Activated naive CD4-positive, alpha-beta T cell treated with anti-CD3 and anti-CD28 coated beads, Interleukin-2, amount 50 U/mL, for 16 hours (primary cell): ENCODE measurements at places on chromosomes 5 and 9.

DNA sequence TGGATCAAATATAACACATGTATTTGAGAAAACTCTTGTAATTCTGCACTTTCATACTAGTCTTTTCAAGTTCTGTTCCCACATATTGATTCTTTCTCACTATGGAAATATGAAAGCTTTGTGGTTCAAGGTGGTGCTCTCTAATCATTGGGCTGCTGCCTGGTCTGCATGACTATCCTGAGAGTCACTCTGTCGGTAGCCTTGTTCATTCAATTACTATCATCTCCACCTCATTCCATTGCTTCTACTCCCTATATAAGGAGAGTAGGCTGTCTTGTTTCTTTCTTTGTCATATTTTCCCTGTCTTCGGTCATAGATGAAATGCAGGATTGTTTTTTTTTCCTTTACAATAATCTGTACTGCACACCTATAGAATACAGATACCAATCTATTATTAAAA lies 341.4 kb upstream of the ACTBL2 start:
- no peak for DNase-seq

DNA sequence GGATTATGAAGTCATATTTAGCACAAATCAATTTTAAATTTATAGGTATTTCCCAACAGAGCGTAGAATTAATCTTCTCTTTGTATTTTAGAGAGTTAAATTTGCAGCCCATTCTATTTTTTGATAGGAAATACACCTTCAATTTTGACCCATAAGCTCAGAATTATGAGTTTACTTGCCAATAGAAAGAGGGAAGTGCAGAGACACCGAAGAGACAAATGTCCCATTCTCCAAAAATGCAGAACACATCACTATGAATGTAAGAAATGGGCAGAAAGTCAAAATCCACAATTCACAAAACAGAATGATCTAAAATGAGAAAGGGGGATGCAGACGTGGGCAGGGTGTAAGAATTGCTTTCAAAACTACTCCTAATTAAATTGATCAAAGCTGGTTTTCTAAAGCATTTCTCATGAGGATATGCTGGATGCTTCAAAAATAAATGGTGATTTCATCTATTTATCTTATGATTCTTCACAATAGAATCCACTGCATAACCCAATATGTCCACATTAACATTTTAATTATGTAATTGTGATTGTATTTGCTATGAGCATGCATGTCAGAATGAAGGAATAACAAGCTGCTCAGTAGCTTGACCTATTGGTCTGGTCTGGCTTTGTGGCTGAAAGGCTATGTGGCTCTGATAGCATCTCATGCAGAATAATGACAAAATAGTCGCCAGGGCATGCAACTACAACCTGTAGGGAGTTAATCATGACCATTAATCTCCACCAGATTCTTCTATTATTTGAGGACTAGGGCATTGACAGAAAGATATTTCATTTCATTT lies 550.1 kb upstream of the CDH18 start:
- no peak for DNase-seq

GRCh38 chr5:165527577-165527976 lies 2022.2 kb downstream of the MAT2B start:
- no peak for DNase-seq

- DNase-seq: no peak
These were observed 19.1 kb downstream of the PTGS1 start for GRCh38 chr9:122389799-122390481.

DNA sequence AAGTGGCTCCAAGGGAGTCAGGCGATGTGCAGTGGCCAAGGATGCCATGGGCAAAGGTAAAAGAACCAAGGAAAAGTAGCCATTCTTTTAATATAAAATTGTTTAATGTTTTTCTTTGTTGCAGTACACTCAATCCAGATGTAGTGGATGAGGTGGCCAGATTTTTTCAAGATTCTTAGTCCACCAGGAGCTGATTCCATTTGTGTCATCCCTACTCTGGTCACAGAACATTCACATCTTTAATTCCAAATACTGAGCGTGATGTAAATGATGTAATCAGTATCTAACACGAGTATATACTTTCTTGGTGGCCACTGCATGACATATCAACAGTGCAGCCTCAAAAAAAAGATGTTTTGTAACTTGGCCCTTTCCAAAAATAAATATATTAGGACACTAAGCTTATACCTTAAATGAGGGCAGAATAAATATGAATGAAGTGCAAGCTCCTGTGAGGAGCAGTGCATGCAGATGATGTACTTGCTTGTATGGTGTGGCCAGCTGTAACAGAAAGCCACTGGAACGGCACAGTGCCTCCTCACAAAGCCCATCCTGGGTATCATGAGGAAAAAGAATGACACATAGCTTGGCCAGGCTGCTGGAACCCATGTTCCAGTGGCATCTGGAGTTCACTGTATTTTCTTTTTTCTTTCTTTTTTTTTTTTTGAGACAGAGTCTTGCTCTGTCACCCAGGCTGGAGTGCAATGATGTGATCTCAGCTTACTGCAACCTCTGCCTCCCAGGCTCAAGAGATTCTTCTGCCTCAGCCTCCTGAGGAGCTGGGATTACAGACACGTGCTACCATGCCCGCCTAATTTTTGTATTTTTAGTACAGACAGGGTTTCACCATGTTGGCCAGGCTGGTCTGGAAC lies 6.5 kb upstream of the SPATA24 start:
- no peak for DNase-seq

DNA sequence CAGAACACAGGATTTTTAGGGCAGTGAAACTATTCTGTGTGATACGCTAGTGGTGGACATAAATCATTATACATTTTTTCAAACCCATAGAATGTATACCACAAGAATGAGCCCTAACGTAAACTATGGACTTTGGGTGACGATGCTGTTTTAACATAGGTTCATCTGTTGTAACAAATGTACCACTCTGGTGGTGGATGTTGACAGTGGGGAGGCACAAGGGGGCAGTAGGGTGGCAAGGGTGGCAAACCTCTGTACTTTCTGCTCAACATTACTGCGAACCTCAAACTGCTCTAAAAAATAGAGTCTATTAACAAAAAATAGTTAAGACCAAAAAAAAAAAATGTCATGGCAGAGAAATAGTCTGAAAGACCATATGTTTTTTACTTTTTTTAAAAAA lies 9.1 kb upstream of the MVB12B start:
- DNase-seq: peak; percentile 39

GRCh38 chr9:126523611-126524111 lies 90.1 kb upstream of the LMX1B start:
- no peak for DNase-seq

- DNase-seq: no peak
These were observed 58.0 kb upstream of the PDE8B start for GRCh38 chr5:77152441-77152840.

- no peak for DNase-seq
These were observed 611.2 kb downstream of the KIF4B start for GRCh38 chr5:155624597-155625241.

- no peak for DNase-seq
These were observed 207.7 kb downstream of the PDE4D start for GRCh38 chr5:59685793-59686192.

DNA sequence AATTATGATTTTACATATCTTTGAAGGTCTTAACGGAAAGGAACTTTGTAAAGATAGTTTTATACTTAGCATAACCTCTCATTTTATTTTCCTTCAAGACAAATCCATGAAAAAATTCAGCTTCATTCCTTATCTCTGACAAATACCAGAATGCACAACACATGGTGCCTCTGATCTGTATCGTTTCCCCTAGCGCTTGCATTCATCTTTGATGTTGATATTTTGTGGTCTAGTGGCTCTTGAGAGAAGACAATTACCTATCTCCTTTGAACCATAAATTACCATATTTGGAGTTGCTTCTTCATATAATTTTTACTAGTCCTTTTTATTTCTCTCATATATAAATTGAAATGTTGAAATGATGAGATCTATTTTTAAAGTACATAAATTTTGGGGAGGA lies 551.3 kb downstream of the PDE4D start:
- no peak for DNase-seq

DNA sequence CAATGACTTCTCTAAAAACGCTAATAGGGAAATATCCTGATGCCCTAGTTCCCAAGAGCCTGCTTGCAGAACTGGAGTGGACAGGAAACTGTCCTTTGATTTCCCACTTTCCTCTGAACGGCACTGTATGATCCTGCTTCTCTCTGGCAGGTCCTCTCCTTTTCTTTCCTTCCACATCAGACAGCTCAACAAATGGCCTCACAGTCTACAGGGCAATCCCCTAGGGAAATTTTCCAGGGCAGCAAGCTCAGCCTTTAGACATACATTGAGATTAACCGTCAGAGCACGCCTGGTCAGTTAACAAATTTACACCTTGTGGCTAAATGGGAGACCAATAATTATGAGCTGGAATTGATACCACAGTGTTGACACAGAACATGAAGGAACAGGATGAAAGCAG lies 164.9 kb downstream of the SLC24A2 start:
- DNase-seq: no peak

GRCh38 chr5:458547-459353 lies 15.8 kb downstream of the EXOC3 start:
- peak; percentile 78 for DNase-seq

- no peak for DNase-seq
These were observed 227.2 kb downstream of the SLCO4C1 start for GRCh38 chr5:102068870-102069269.

GRCh38 chr9:13990331-13990730 lies 323.6 kb downstream of the NFIB start:
- no peak for DNase-seq

DNA sequence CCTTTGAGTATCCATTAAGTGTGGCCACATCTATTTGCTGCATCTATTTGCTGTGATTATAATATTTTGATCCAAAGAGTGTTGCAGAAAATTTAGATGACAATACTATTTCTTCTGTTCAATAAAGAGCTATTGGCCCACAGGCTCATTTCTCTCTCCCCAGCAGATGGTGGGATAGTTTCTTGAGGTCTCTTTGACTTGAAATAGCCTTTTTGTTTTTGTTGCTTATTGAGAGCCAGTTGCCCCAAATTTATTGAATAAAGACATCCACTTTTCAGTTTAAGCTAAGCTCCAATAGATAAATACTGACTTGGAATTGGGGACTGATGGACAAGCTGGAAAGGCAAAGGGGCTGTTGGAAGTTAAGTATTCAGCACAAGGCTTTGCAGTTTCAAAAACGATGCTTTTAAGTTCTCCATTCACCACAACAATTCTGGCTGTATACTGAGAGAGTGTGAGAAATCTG lies 290.1 kb upstream of the MPDZ start:
- no peak for DNase-seq

DNA sequence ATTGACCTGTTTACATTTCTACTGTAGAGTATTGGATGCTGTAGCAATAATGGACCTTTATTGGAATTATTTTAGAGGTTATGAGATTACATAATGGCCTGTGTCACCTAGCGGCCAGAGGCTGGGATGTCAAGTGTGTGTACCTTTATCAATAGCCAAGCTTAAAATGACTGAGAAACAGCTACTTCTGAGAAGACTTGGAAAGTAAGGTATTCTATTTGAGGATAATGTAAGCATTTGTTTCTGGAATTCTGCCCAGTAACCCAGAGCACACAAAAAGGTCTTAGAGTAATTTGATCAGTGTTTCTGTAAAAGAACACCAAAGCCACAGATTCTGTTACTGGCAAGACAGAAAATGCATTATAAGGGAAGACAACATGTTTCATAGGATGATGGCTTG lies 116.8 kb downstream of the MACIR start:
- DNase-seq: no peak

DNA sequence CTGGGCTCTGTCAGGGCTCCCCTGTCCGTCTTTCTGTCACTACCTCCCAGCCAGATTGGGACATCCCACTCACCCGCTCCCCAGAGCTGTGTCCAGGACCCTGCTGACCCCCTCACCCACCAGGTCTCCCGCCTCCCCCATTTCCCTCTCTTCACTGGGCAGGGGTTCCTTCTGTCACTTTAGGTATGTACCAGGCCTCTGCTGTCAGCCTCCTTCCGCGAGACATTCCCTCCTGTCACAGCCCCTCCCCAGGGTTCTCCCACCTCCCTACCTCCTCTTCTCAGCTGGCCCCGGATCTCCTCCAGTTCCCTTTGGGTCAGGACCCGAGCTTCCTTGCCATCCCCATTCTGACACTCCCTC lies 488 bp downstream of the POLR1E start:
- DNase-seq: no peak

GRCh38 chr5:118806571-118806970 lies 181.8 kb downstream of the DTWD2 start:
- no peak for DNase-seq

DNA sequence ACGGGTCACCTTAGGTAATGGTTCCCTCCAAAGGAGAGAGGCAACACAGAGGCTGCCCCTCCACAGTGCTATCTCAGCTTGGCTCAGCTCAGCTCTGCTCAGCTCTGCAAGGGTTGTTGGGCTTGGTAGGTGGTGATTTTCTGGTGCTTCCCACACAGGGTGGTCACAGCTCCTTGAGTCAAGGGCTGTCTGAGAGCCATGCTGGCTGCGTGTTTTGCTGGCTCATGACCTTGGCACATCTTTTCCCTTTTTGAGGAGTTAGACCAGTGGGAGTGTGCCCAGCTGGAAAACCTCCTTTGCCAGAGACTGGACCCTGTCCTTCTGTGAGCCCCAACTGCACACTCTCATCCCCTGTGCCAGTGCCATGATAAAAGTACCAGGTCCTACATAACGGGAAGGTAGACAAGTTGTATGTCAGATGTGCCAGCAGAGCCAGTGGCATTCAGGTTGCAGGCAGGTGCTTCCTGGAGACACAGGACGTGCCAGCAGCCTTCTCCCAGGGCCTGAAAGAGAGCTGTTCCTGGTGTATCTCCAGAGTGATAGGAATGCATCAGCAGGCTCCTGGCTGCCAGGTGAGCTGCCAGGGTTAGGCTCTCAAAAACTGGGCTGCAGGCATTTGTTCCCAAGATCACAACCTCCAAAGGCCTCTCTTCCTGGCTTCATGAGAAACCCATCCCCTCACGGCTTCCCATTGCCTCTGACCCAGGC lies 118.6 kb upstream of the CXCL14 start:
- no peak for DNase-seq

DNA sequence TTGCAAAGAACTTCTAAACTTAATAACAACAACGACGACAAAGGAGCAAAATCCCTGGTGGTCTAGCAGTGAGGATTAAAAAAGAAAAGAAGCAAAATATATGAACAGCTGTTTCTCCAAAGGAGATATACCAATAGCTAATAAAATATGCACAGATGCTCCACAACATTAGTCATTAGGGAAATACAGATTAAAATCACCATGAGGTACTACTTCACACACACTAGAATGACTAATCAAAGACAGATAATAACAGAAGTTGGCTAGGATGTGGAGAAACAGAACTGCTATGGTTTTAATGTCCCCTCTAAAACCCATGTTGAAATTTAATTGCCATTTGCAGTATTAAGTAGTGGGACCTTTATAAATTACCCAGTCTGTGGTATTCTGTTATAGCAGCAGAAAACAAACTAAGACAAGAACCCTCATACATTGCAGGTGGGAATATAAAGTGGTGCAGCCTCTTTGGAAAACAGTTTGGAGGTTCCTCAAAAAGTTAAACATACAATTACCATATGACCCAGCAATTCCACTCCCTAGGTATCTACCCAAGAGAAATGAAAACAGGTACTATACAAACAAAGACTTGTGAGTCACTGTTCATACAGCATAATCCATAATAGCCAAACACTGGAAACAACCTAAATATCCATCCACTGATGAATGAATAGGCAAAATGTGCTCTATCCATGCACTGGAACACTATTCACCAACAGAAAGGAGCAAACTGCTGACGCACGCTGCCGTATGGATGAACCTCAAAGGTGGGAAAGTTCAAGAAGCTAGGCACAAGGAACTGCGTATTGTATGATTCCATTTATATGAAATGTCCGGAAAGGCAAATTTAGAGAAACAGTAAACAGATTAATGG lies 11.4 kb upstream of the DUSP1 start:
- no peak for DNase-seq

- DNase-seq: no peak
These were observed 25.0 kb upstream of the CAPSL start for GRCh38 chr5:35963381-35963843.
